ENCODE measurements at places on chromosomes 1 and 21.

- no peak for DNase-seq
These were observed 30.6 kb downstream of the SYT6 start for GRCh38 chr1:114122941-114123618.

DNA sequence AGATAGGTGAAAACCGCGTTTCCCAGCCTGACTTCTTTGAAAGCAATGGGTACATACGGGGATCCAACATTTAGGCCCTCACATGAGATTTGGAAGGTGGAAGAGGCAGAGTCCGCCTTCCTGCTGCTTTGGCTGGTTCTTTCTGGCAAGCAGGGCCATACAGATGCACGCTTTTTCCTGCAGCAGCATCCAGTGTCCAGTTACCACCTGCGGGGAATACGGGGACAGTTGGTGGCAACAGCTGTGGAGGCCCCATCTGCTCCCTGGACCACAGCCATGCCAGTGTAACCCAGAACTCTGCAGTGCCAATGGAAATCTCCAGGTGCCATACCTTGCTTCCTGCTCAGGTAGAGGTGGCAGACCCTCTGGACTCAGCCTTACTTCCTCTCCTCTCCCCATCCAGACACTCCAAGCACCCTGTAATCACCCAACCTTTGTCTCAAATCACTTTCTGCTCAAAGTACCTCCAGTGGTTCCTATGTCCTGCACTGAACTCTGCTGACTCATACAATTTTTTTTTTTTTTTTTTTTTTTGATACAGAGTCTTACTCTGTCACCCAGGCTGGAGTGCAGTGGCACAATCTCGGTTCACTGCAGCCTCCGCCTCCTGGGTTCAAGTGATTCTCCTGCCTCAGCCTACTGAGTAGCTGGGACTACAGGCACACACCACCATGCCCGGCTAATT is 68.3 kb downstream of the SLC16A1 start:
- DNase-seq = no peak

GRCh38 chr1:117671781-117672501 is 66.1 kb downstream of the TENT5C start:
- DNase-seq = no peak

DNA sequence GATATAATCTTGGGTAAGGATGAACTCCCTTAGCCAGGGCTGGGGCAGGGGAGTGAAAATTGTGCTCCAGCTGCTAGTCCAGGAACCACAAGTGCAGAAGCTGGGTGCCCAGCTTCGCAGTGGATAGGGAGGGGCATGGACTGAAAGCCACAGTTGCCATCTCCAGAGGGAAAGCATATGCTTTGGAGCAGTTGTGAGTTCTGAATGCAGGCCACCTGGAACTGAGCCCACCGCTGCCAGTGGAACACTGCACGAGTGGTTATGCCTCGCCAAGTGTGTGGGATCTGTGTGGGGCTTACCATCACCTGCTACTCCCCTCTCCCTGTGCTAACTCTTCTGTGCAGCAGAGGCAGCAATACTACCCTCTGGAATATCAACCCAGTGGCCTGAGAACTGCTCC is 158.4 kb upstream of the DPT start:
- DNase-seq = no peak

DNA sequence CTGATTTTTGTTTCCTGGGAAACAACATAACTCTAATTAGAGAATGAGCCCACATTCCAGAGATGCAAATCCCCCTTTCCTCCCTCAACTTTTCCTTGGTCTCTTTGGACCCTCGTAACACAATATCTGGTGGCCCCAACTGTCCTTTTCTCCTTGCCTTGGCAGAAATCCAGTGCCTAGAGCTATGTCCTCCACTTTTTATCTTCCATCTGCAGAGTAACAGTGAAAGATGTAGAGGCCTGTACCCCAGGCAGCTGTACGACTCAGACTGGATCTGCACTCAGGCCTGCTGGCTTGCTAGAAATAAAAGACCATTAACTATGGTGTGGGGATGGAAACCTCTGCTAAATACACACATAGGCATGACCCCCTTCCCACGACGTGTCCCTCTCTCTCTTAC is 72.0 kb downstream of the WARS2 start:
- no peak for DNase-seq

DNA sequence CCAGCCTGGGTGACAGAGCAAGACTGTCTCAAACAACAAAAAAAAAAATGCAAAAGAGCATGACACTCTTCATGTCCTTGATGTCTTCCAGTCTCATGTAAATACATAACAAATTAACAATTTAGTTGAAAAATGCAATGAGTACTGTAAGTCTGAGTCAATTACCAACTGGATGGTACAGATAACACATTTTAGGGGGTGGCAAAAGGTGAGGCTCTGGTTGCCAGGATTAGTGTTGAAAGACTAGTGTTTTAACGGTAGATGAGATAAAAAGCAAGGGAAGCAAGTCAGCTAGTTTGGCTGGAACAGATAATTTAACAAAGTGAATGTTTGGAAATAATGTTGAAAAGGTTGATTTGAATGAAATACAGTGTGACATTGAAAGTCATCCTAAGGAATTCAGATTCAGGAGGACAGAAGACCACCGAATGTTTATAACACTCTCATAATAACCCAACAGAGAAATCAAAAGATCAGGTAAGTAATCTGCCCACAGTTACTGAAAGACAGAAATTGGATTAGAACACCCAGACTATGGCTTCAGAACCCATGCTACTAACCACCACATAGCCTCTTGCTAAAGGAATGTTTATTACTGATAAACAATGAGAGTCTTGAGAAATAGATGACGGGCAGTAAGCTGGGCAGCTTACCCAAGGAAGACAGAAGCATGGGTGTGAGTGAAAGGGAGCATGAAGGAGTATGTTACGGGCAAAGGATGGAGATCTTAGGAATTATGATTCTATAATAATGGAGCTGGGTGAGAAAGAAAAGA is 312.4 kb downstream of the HMCN1 start:
- no peak for DNase-seq

DNA sequence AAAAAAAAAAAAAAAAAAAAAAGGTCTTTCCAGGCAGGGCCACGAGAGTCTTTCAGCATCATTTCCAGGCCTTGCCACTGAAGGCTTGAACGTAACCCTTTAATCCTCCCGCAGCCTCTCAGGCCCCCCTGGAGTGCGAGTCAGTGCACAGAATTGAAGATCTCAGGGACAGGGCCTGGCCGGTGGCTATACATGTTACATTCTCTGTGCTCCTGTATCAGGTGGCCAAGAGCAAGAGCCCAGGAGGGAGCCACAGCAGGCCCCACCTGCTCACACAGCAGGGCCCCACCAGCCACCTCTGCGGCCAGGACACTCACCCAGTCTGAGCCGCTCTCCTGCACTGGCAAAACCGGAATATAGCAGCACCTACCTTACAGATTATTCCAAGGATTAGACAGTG is 34.1 kb upstream of the SLC25A33 start:
- DNase-seq = no peak

- no peak for DNase-seq
These were observed 77.1 kb upstream of the NBL1 start for GRCh38 chr1:19567041-19567440.

DNA sequence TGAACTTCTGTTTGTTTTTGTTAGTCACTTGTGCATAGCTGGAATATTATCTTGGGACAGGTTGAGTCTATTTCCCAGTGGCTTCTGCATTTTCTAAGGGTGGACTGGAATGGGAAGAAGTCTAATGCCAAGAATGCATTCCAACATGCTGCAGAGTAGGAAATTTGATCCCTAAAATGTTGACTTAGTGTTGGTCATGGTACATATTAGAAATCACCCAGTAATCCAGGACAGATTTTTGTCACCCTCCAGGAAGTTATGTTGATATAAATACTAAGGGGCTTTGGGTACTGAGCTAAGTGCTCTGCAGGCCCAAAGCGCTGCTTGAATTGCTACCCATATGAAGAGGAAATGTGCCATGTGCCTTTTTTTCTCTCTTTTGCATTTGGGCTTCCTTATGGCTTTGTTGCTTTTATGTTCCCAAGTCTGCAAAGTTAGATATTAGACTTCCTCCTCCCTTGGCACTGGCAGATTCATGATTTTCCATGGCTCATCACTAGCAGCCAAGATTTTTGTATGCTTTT is 10.0 kb downstream of the ARID1A start:
- DNase-seq = no peak

DNA sequence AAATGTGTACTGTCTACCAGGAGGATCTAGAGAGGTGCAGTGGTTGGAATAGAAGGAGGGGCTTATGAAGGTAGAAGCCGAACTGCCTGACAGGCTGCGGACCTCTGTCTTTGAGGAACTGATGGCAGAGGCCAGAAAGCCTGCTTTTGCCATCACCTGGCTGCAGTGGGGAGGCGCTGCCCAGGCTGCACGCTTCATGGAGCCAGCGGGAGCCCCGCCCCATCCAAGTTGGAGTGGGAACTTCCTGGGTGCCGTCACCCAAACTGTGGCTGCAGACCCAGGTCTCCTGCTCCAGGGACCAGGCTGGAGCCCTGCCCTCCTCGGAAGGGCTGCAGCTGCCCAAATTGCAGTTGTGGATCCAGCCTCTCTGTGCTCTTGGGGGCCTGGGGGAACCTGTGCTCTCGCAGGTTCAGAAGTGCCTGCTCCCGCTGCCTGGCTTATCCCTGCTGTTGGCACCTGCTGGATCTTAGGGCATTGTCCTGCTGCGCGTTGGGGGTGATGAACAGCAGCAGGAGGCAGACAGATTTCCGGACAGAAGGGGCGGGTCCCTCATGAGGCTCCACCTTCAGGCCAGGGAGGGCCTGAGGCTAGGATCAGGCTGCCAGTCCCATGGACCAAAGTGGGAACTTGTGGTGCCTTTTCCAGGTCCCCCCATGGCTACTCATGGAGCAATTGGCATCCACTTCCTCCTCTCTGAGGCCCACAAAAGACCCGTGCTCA is 118.0 kb upstream of the PLPPR4 start:
- DNase-seq = no peak

GRCh38 chr1:203089651-203090045 is 3.8 kb upstream of the MYOG start:
- no peak for DNase-seq

DNA sequence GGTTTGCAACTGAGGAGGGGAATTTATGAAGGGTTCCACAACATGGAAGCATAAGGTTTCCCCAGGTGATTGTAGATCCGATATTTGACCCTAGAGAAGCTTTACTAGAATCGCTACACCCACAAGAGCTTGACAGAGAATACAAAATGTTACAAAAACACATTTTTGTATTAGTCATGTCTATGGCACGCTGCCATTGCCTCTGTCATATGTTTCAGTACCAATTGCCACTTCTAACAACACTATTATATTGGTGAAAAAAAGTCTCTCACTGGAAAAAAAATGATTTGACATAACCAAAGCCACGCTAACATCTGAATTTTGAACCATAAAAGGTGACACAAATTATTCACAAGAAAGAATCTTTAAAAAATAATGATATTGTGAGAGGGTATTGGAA is 214.5 kb downstream of the KCNT2 start:
- DNase-seq = no peak

- DNase-seq = no peak
These were observed 20.4 kb upstream of the RCAN1 start for GRCh38 chr21:34635307-34635706.

GRCh38 chr1:245915406-245915805 is 591.7 kb downstream of the SMYD3 start:
- no peak for DNase-seq

DNA sequence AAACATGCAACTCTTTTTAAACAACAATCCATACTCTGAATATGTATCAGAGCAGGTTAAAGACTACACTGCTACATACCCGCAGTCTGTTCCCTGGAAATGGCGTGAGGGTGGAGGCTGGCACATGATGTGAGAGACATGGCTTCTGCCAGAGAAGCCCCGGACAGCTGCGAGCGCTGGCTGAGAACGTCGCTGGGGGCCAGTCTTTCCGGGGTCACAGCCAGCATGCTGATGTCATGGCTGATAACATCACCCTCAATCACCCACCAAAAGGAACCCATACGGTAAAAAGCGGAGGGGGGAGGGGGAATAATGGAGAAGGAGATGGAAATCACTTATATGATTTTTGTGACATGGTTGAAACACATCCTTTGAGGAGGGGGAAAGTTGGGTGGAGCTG is 29.1 kb downstream of the C1orf198 start:
- DNase-seq = no peak

DNA sequence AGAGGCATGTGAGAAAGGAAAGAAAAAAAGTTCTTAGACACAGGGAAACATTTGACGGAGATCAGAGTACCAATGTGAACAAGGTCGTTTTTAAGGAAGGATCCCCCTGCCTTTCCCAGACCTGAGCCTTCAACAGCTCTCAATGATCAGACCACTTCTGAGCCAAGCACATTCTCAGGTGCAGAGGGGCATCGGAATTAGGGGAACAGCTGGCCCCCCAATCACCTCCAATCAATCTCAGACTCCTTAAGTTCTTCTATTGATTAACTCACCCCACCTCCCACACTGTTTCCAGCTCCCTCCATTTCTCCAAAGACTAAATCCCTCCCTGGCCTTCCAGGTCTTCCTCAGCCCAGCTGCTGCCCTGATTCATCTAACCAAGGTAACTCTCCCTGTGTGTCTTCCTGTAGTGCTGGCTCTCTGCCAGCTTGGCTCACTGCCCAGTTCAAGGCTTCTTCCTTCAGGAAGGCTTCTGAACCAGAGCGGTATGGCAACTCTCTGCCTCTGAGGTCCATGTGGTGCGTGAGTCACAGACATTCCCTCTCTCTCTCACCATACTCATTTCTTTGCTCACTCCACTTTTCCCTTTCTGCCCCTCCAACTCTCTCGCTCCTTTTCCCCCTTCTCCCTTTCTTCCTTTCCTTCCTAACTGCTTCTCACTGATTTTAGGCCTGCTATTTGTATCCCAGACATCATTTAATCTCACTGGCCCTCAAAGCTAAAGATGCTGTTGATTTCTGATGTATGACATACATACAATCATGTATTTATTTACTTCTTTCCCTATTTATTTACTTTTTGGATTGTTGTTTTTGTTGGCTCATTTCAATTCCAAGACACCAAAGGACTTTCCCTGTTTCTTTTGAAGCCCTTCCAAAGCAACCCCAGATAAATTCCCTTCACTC is 18.1 kb downstream of the CFAP45 start:
- DNase-seq = no peak

DNA sequence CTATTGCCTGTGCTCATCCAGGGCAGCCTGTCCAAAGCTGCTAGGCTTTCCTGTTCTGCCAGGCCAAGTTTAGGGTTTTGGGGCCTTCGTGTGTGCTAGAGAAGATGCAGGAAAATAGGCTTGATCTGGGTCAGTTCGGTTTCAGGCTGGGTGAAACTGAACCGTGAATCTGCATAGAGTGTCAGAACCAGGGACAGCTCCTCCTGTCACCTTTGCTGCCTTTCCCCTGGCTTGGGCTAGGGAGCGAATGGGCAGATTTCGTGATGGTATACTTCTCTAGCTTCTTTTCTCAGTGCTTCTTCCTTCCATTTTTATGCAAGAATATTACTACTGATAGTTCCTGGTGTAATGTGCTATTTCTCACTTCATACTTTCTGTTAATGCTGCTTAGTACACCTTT is 6.0 kb upstream of the AGO1 start:
- DNase-seq = no peak
